ENCODE measurements at places on chromosomes 3 and 15. TPM values are rescaled to one million over a fixed set of nuclear protein-coding genes. Genes with fewer than 3 reads are reported as not detected.

- no peak for DNase-seq
- no peaks in the 10 kb centered on the region for H3K4me1 ChIP-seq
- H3K27me3 ChIP-seq = no peaks in the 10 kb centered on the region
Measured at GRCh38 chr3:174659511-174659910, 199.6 kb upstream of the NAALADL2 start.

The CCR3 gene
- total RNA-seq = not detected

DNA sequence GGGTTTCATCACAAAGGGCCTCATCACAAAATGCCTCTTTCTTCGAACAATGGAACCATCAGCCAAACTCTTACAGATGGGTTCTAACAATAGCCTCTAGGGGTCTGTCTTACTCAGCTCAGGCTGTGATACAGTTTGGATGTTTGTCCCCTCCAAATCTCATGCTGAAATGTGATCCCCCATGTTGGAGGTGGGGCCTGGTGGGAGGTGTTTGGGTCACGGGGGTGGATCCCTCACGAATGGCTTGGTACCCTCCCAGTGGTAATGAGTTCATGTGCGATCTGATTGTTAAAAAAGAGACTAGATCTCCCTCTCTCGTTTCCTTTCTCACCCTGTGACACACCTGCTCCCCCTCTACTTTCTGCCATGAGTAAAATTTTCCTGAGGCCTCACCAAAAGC lies 47.9 kb upstream of the LIPC start:
- no peak overlapping the region for H3K27ac ChIP-seq
- no peaks in the 10 kb centered on the region for H3K4me1 ChIP-seq
- no peaks in the 10 kb centered on the region for H3K27me3 ChIP-seq
- no peak for DNase-seq
- H3K4me3 ChIP-seq = no peak overlapping the region

The PSTPIP1 gene
- total RNA-seq = not detected

- peak overlapping the region; percentile 44 for H3K27ac ChIP-seq
- no peak overlapping the region for H3K4me3 ChIP-seq
- peaks cover 16% of the 10 kb centered on the region for H3K4me1 ChIP-seq
- peak; percentile 4 for DNase-seq
Measured at GRCh38 chr15:36499412-36500389, 79.7 kb upstream of the CDIN1 start.

The U2SURP gene
- total RNA-seq = 86.1 TPM

- H3K27ac ChIP-seq = no peak overlapping the region
- no peak overlapping the region for H3K4me3 ChIP-seq
- H3K27me3 ChIP-seq = no peaks in the 10 kb centered on the region
Measured at GRCh38 chr3:173650596-173650995, 253.1 kb downstream of the NLGN1 start.

GRCh38 chr3:196489747-196490146 lies 13.8 kb downstream of the RNF168 start:
- no peak overlapping the region for H3K4me3 ChIP-seq
- no peaks in the 10 kb centered on the region for H3K36me3 ChIP-seq
- no peak for DNase-seq
- no peaks in the 10 kb centered on the region for H3K27me3 ChIP-seq

- H3K4me1 ChIP-seq = peaks cover 30% of the 10 kb centered on the region
- H3K36me3 ChIP-seq = no peaks in the 10 kb centered on the region
- H3K27me3 ChIP-seq = no peaks in the 10 kb centered on the region
- H3K4me3 ChIP-seq = no peak overlapping the region
- no peak for DNase-seq
Measured at GRCh38 chr3:73026111-73026759, 29.6 kb downstream of the PPP4R2 start.

The WDR73 gene
- total RNA-seq = 30.3 TPM
